ENCODE measurements at places on chromosomes 16 and 17.

DNA sequence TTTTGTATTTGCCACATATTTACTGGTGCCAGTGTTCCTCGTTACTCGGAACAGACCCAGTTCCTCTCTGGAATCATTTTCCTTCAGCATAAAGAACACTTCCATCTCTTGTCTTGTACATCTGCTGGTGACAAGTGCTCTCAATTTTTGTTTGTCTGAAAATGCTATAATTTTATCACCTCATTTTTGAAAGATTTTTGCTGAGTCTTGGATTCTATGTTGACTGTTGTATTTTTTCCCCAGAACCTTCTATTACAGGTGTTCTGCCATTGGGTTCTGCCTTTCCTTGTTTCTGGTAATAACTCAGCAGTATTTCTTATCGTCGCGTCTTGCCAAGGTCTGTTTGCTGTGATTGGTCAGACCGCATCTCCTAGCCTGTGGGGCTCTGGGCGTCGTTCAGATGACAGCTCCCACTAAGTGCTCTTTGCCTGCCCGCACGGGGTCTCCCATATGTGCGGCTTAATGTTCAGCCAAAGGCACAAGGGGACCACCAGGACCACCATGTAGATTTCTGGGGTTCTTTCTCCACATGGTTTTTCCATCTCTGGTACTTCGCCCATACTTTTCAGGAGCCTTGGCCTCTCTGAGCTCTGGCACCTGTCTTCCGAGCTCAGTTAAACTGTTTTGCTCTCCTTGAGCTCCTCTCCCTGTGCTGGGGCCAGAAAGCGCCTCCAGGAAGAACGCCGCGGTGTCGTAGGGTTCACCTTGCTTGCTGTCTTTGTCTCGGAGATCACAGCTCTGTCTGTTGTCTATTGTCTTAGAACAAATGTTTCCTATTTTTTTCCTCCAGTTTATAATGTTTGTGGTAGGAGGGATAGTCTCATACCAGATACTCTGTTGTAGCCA, 80.0 kb downstream of the METRNL start:
- DNase-seq = no peak

DNA sequence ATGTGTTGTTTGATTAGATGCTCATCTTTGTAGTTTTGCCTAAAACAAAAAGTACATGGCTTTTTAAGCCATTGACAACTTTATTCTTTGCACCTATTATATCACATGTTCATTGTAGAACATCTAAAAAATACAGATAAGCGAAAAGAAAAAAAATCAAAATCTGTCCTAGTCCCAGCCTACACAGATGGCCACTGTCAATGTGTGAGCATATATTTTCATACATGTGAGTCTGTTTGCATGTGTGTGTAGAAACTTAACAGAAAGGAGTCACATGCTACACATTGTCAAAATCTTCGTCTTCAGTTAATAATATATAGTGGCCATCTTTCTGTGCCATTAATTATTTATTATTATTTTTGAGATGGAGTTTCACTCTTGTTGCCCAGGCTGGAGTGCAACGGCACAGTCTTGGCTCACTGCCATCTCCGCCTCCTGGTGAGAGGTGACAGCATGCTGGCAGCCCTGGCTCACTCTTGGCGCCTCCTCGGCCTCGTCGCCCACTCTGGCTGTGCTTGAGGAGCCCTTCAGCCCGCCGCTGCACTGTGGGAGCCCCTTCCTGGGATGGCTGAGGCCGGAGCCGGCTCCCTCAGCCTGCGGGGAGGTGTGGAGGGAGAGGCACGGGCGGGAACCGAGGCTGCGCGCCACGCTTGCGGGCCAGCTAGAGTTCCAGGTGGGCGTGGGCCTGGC, 68.5 kb upstream of the AMZ2 start:
- DNase-seq = no peak

- DNase-seq = no peak
These were observed 142.7 kb upstream of the ASIC2 start for GRCh38 chr17:33435721-33436301.

GRCh38 chr17:17890773-17891759, 54.3 kb upstream of the SREBF1 start:
- DNase-seq = peak; percentile 9

GRCh38 chr16:78895681-78896080, 704.9 kb downstream of the MAF start:
- DNase-seq = no peak

GRCh38 chr16:75420987-75421819, 12.1 kb downstream of the CFDP1 start:
- DNase-seq = no peak

- no peak for DNase-seq
These were observed 44.4 kb upstream of the ZFHX3 start for GRCh38 chr16:73092236-73092781.

GRCh38 chr16:23712976-23713375, at the start of gene ERN2:
TSS of gene ERN2 (minus strand) at chr16:23713222. CDS start at chr16:23713187, 35 bp downstream.
- no peak for DNase-seq

DNA sequence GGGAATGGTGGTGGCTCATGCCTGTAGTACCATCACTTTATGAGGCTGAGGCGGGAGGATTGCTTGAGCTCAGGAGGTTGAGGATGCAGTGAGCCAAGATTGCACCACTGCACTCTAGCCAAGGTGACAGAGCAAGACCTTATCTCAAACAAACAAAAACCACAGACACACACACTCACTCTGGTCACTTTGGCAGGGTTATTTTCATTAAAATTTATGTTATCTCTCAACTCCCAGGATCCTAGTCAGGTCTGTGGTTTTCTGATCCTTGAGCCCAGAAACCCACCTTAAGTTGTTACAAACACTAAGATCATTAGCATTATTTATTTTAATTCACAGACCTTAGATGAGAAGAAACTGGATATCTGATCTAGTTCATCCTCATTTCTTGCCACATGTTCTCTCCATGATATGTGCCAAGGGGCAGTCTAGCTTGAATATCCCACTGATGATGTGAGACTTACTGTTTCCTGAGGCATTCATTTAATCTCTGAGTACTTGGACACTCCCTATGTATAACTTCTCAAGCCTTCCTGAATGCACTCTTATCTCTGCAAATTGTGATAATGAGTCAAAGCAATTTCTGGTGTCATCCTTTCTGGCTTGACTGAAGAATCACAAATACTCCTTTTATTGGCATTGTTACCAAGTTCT, 9.6 kb downstream of the ABHD15 start:
- no peak for DNase-seq

DNA sequence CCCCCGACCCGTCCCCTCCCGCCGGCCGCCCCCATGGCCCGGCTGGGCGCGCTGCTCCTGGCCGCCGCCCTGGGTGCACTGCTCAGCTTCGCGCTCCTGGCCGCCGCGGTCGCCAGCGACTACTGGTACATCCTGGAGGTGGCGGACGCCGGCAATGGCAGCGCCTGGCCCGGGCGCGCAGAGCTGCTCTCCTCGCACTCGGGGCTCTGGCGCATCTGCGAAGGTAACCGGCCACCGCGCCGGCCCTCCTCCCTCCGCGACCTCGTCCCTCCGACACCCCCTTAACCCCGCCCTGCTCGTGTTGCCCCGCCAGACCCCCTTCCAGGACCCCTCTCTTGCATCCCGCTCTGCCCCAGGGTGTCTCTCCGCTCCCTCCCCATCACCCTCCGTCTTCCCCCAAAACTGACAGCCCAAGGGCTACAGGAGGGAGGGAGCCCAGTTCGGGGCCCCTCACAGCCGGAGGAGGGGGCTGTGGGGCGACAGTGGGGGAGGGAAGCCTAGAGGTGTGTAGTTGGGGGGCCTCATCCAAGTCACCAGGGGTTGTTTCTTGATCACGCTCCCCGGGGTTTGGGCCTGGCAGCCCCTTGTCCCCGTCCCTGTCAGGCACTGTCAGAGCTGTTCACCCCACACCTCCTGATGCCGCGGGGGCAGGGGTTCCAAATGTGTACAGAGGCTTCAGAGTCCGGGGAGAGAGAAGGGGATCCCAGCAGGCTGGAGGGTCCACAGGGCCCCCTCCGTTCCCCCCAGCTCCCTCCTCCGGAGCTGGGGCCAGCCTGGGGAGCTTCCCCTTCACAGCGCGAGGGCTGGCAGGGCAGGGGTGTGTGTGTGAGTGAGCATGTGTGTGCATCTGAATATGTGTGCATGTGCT, 794 bp downstream of the TMEM235 start:
- no peak for DNase-seq

DNA sequence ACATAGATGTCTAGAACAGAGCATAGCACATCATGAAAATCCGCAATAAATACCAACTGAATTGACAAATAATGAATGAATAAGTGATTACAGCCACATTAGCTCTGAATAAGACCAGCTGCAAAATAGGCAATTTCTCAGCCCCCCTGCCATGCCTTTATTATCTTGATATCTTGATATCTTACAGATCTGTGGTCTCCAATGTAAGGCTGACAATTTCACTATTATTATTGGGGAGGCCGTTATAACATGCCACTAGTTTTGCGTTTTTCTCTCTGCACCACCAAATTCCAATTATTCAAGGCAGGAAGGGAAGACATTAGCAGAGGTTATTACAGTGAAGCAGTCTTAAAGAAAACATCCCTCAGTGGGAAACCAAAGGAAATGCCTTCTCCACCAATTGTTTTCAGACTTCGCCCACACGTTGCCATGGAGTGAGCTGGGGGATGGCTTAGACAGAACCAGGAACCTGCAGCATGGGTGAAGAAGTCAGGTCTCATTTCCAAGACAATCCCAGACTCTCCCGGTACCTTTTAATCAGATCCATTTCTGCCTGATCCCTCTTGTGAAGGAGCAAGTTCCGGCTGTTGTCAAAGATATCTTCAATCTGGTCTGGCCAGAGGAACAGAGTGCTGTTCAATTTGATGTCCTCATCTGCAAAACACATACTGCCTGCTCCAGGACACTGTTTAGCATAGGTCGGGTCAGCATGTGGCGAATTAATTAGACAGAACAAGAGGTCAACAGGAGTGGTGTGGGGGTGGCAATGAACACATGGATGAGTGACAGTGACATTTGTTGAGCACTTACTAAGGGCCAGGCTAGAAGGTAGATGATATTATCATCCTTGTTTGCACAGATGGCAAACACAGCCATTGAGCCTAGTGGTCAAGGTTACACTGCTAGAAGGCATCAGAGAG, 46.4 kb downstream of the DNAH3 start:
- DNase-seq = no peak

GRCh38 chr17:46158323-46159296, 34.6 kb downstream of the KANSL1 start:
- no peak for DNase-seq

DNA sequence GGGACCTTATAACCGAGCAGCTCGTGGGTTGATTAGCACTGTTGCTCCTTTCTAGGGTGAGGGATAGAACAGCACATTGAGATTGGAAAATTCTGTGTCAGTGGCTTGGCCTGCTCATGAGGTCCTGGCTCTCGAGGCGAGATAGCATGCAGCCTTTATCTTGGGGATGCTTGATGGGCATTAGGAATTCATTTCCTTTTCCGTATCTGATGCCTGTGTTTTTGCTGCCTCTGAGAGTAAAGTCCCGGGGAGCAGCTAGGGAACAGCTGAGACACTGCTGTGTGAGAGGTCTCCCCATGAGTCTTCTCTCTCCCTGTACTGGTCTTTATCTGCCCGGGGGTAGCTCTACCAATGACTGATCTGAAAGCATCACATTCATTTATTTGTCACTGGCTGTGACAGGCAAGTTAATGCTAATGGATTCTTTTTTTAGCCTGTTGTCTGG, 14.5 kb downstream of the MSI2 start:
- DNase-seq = no peak

- no peak for DNase-seq
These were observed 16.8 kb upstream of the AKAP1 start for GRCh38 chr17:57068222-57068658.

DNA sequence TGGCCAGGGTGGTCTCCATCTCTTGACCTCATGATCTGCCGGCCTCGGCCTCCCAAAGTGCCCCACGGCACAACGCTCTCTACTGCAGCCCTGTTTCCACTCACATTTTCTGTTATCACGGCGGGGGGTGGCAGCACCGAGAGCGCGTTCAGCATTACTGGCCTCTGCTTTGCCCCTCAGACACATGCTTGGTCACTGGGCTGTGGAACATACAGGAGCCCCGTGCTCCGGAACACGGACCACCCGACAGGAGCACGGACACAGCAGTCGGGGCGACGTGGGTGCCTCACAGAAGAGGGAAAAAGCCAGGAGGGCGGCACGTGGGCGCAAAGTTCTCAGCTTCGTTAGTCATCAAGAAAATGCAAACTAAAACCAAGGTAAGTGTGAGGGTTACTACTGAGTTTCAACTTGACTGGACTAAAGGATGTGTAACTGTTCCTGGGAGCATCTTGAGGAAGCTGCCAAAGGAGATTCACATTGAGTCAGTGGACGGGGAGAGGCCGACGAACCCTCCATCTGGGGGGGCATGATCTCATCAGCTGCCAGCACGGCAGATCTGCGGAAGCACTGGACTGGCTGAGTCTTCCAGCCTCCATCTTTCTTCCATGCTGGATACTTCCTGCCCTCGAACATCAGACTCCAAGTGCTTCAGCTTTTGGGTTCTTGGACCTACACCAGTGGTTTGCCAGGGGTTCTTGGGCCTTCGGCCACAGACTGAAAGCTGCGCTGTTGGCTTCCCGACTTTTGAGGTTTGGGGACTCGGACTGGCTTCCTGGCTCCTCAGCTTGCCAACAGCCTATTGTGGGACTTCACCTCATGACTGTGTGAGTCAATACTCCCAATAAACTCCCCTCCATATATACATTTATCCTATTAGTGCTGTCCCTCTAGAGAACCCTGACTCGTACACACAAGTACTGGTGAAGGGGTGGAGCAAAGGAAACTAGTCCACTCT, 106.8 kb downstream of the ZNF778 start:
- DNase-seq = no peak

DNA sequence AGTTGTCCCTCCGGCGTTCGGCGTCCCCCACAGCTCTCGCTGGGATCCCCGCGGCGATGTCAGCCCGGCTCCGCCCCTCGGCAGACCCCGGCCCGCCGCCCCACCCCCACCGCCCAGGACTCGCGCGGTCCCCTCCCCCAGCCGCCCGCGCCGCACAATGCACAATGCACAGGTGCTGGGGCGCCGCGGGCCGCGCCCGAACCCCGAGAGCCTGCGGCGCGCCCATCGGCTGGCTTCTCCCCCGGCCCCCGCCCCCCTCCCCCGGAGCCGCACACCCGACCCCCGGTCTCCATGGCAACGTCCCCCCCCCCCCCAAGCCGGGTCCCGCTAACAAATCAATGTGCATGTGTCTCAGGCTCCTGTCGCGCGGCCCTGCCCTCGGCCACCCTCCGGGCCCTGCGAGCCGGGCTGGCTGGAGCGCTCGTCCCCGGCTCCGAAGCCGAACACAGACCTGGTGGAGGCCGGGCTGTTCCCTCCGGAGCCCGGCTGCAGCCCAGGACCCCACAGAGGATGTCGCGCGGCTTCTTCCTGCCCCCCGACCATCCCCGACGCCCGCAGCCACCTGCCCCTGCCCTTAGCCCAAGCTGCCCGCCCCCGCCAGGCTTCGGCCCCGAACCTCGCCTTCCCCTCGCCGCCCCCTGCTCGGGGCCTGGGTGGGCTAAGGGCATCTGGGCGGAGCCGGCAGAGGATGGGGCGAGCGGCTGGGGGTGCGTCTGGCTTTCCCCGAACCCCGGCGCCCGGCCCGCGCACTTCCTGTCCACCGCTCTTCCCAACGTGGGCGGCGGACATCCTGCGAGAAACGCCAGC, 818 bp upstream of the CBX8 start:
- DNase-seq = no peak

Data from stimulated activated CD4-positive, alpha-beta T cell treated with anti-CD3 and anti-CD28 coated beads, Interleukin-15, amount 100 ng/mL, for 1 hour (primary cell).